ENCODE measurements at places on chromosomes 11 and 22.

- DNase-seq, result peak; percentile 32
Measured at GRCh38 chr11:76637491-76638269, 32.9 kb downstream of the LRRC32 start.

DNA sequence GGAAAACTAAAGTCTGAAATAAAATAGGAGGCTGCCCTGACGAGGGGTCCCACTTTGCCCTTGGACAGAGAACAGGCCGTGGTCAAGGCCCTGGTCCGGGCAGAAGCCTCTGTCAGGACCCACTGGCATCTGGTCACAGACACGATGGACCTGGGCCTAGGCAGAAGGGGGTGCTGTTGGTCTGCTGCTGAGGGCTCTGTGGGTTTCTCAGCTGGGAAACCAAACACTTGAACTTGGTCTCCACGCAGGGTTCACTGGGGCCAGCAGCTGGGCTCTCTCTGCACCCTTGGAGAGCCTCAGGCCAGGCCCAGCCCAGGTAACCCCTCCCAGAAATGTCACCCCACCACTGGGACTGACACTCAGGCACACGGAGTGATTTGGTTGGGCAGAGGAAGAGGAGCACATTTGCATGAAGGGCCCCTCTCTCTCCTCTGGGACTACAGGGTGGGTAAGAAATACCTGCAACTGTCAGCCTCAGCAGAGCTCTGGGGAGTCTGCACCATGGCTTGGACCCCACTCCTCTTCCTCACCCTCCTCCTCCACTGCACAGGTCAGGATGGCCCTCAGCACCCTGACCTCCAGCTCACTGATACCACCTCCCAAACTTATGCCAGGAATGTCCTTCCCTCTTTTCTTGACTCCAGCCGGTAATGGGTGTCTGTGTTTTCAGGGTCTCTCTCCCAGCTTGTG lies 48.1 kb upstream of the TOP3B start:
- DNase-seq, result no peak

- DNase-seq, result no peak
Measured at GRCh38 chr11:6225896-6226295, 8.5 kb downstream of the FHIP1B start.

- no peak for DNase-seq
Measured at GRCh38 chr11:130520271-130520671, 71.8 kb downstream of the ADAMTS15 start.

DNA sequence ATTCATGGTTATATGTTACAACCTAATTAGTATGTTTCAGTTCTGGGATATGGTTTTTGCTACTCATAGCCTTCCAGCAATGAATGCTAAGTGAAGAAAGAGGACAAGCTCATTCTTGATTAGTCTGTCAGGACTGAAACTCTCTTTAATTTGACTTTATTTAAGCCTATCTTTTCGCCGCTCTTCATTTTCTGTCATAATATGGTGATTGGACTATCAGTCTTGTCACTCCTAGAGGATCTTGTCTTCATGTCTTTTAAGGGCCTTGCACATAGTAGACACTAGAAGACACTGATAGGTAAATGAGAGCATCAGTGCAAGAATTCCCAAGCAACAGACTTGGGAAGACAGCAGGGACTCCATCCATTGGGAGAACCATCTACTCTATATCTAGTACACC lies 18.9 kb upstream of the MTCH2 start:
- no peak for DNase-seq

DNA sequence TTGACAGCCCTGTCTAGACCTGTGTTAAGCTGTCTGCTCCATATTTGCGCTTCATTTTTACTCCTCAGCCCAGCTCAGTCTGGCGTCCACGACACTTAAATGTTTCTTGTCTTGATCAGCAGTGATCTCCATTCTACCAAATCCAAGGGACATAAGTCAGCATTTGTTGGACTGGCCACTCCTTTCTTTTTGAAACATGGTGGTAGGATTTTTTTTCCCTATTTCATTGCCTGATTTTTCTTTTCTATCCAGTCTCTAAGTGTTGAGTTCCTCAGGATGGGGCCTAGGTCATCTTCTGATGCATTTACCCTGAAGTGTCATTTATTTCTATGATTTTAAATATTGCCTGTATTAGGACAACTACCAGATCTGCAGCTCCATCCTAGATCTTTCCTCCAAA lies 873 bp downstream of the NCAPH2 start:
- no peak for DNase-seq

- DNase-seq, result no peak
Measured at GRCh38 chr11:7050191-7050590, 29.9 kb downstream of the NLRP14 start.

GRCh38 chr11:10322401-10322800 lies 17.5 kb downstream of the ADM start:
- DNase-seq, result no peak

DNA sequence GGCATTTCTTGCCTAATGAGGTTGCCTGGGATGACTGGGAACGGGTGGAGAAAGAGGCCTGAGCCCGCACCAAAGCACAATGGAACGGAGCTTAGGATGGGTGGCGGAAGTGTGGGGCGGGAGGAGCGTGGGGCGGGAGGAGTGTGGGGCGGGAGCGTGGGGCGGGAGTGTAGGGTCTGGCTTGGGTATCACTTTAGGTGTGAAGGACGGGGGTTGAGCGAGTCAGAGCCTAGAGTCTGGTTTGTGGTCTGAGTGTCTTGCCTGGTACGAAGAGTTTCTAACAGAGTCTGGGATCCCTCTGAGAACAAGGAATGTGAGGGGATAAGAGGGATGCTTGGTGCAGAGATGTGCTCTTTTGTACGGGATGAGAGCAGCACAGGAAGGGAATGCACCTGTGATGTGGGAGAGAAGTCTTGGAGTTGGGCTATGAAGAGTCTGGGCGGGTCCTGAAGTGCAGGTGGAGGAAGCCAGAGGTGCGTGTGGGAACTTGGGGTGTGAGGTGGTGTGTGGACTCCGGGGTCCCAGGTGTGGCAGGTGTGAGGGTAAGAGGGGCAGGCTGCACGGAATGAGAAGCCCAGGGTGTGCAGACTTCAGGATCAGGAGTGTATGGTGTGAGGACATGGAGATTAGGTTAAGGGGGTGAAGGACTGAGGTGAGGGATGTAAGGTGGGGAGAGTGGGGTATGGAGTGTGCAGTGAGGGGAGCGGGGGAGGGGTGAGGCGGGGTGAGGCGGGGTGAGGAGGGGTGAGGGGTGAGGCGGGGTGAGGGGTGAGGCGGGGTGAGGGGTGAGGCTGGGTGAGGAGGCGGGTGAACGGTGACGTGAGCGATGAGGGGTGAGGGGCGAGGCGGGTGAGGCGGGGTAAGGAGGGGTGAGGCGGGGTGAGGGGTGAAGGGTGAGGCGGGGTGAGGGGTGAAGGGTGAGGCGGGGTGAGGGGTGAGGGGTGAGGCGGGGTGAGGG lies 1.0 kb downstream of the SYCE3 start:
- DNase-seq, result no peak

DNA sequence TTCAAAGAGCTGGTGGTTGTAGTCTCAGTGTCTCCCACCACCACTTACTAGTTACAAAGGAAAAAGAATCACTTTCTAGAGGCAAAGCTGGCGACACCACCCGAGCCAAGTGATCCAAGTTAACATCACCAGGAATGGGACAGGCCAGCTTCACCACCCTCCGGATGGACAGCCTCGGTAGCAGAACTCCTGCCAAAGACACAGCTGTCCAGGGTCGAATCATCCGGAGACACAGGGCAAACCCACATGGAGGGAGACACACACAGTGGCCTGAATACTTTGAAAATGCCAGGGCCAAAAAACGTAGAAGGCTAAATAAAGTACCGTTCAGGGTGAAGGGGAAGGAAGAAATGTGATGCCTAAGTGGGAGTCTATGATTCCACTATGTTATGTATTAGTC lies 33.1 kb downstream of the KCNQ1 start:
- no peak for DNase-seq

GRCh38 chr11:70872955-70873735 lies 379.2 kb downstream of the SHANK2 start:
- no peak for DNase-seq

DNA sequence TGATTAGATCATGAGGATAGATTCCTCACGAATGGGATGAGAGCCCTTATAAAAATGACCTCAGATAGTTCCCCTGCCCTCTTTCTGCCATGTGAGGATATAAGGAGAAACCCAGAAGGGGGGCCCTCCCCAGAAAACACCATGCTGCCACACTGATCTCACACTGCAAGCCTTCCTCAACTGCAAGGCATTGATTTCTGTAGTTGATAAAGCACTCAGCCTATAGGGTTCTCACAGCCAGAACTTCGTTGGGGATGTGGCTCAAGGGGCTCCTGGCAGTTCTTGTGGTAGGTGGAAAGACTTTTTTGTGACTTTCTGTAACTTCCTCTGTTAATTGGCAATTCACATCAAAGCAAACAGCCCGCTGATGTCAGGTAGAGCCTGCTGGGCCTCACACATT lies 108.9 kb downstream of the CD44 start:
- DNase-seq, result peak; percentile 74

GRCh38 chr22:21971858-21972275 lies 10.7 kb downstream of the TOP3B start:
- DNase-seq, result no peak

- DNase-seq, result no peak
Measured at GRCh38 chr11:17812091-17812864, 77.7 kb downstream of the KCNC1 start.

DNA sequence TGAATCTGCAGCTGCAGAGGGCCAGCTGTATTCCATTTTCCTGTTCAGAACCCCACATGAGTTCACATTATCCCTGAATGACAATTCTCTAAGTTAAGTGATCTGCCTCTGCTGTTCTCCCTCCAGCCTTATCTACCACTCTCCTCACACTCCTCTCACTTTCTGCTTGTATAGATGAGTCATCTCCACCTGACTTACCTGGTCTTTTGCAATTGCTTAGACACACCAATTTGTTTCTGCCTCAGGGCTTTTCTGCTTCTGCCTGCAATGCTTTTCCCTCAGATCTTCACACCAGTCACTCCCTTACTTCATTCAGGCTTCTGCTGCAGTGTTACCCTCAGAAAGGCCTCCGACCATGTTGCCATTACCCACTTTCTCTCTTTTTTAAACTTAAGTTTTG lies 118.1 kb downstream of the ATM start:
- DNase-seq, result no peak

- DNase-seq, result no peak
Measured at GRCh38 chr22:20405931-20406685, 12.2 kb downstream of the ZNF74 start.

GRCh38 chr11:45538363-45538762 lies 127.1 kb downstream of the CHST1 start:
- DNase-seq, result no peak

GRCh38 chr11:74566146-74566960 lies 26.0 kb upstream of the POLD3 start:
- DNase-seq, result no peak

GRCh38 chr11:62540804-62541701 lies 5.6 kb downstream of the AHNAK start:
- no peak for DNase-seq

DNA sequence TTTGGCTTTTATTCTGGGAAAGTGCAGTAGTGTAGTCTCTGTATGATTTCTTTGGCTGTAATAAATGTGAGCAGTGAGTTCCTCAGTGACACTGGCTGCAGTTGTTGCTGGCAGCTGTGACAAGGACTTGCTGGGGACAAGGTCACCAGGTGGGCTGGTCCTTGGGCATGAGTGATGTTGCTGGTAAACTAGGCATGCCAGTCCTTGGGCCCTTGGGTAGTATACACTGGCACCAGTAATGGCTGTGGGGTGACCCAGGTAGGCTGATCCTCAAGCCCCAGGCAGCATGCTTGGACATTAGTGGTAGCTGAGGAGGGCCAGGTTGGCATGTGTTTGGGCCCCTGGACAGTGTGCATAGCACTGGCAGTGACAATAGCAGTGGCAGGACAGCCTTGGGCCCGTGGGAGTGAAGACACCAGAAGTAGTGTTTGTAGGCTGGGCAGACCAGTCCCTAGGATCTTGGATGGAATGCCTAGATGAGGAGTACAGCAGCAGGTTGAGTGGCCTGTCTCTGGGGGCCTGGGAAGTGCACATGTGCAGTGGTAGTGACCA lies 164.3 kb downstream of the GUCY1A2 start:
- no peak for DNase-seq

DNA sequence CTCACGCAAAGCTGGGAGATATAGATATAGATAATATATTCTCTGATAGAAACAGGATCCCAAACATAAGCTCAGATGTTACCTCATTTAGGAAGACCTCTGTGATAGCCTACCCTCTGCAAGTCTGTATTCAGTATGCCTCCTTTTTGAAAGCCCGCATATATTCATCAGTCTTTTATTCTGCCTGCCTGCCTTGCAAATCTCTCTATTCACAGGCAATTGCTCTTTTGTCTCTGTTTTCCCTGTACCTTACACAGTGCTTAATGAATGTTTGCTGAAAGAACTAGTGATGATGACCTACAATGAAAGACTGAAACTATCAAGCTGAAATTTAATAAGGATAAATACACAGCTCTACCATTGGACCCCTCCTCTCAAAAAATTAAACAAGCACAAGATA lies 18.4 kb downstream of the DEUP1 start:
- no peak for DNase-seq

DNA sequence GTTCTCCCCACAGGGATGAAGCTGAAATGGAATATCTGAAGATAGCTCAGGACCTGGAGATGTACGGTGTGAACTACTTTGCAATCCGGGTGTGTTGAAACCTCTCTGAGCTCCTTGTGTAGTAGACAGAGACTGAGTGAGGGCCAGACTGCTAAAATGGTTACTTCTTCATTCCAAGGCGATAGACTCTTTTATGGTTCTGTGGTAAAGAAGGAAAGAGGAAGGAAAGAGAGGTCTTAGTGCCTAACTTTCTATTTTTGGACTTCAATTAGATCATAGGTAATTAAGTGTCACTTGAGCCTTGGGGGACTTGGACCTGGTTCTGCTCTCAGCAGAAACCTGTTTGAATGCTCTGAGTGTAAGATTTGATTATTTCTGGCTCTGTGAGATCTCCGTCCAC lies 54.7 kb downstream of the NF2 start:
- DNase-seq, result no peak

- DNase-seq, result no peak
Measured at GRCh38 chr22:49968313-49968830, 7.8 kb downstream of the PIM3 start.

GRCh38 chr11:45846174-45846675 lies 1.1 kb upstream of the CRY2 start:
- no peak for DNase-seq

DNA sequence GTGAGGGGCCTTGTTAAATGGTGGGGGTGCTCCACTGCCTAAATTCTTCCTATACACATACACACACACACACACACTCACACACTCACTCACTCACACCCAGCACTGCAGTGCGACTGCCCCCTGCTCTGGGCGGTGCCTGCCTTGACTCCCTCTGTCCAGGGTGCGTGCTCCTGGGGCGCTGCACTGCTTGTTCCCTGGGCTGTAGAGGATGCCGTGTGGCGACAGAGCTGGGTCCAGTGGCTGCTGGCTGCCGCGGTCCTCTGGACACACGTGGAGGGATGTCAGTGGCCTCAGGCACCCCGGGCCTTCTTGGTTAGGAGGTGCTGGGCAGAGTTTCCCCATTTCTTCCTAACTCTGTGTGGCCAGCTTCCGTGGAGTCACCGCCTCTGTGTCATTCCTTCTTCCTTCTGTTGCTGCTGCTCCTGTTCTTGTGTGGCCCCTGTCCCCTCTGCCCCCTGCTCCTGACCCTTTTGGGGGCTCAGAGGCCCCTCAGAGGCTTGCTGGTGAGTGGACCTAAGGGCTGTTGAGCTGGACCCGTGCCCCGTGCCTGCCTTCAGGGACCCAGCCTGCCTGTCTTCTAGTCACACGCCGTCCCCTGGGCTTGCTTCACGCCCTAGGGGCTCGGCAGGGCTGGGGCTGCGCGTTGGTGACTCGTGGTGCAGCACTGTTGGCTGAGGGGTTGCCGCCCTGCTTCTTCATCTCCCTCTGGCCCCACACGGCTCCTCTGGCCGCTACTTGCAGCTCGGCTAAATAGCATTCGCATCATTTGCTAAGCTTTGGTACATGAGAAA lies 147.0 kb downstream of the TBC1D22A start:
- no peak for DNase-seq

GRCh38 chr11:115887727-115888126 lies 383.5 kb upstream of the CADM1 start:
- DNase-seq, result no peak
